ENCODE measurements at places on chromosomes 7 and 10.

DNA sequence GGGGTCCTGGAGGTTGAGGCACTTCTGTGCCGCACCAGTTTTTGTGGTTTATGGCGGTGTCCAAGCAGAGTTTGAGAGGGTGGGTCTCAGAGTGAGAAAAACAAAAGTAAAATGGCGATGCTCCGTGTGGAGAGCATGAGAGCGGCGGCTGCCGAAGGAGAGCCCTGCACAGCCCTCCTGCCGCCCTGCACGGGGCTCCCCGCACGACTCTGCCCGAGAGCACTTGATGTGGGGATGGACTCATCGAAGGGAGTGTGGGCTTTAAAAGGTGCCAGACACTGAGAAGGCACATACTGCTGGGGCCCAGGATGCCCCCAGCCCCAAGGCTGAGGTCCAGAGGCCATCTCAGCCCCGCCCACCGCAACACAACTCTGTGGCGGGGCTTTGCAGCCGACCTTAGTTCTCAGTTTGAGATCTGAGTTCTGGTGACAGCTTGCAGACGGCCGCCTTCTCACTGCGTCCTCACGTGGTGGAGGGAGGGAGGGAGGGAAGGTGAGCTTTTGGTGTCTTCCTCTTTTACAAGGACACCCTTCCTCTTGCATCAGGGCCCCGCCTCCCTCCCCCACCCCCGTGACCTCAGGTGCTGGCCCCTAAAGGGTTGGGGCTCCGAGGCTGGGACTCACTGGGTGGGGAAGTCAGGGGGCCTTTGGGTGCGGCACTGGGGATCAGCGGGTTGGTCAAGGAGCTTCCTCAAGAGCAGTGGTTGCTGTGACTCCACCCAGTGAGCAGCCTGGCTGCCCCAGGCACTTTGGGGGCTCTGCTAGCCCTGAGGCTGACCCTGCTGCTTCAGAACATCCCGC lies 69.1 kb downstream of the NKX6-2 start:
- DNase-seq, result no peak

DNA sequence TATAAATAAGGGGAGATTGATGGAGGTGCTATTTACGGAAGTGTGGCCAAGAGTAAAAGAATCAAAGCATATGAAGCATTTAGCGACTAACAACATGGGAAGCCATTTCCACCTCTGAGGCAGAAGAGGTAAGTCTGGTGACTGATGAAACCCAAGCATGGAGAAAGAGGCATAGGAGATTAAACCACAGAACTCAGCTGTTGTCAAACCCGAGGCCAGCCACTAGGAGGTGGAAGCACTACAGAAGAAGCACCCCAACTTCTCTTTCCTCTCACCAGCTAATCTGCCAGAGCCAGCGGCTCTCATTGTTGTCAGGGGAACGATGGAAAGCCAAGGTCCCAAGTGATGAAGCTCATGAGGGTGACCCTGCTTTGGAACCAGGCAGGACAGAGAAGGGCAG lies 19.6 kb upstream of the CNTNAP2 start:
- peak; percentile 27 for DNase-seq

DNA sequence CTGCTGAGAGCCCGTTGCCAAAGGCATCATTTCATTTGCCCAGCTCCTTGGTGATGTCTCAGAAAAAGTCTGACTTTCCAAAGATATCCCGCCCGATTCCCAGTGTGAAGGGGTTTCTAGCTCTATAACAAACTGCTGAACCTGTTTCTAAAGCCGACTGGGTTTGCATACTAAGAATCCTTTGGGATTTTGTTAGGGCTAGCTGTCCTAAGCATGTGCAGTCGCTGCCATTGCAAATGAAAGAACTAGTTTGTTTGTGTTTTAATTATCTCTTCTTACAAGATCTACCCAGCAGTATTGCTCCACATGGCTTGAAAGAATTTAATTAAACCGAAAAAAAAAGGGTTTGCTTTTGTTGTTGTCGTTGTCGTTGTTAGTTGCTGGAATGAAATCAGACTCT lies 476.6 kb downstream of the GATA3 start:
- no peak for DNase-seq

- DNase-seq, result no peak
Measured at GRCh38 chr7:132240821-132241422, 335.3 kb downstream of the PLXNA4 start.

- DNase-seq, result no peak
Measured at GRCh38 chr7:83930262-83930661, 264.3 kb downstream of the SEMA3A start.
